K562 (cell line): ENCODE measurements at places on chromosomes 1 and 21. TPM values are rescaled to one million over a fixed set of nuclear protein-coding genes. Genes with fewer than 3 reads are reported as not detected.

GRCh38 chr1:1222575-1223225 is 8.7 kb upstream of the TNFRSF4 start:
- H3K4me1 ChIP-seq: no peaks in the 10 kb centered on the region
- peaks cover 97% of the 10 kb centered on the region; the same call in 2 of the 3 replicates for H3K36me3 ChIP-seq
- H3K4me3 ChIP-seq: no peak overlapping the region
- DNase-seq: no peak
- H3K27ac ChIP-seq: no peak overlapping the region; the same call in 2 of the 3 replicates
- H3K27me3 ChIP-seq: no peaks in the 10 kb centered on the region

The ACKR1 gene
- polyA plus RNA-seq: 0.15 and 0.30 TPM in 2 replicates

DNA sequence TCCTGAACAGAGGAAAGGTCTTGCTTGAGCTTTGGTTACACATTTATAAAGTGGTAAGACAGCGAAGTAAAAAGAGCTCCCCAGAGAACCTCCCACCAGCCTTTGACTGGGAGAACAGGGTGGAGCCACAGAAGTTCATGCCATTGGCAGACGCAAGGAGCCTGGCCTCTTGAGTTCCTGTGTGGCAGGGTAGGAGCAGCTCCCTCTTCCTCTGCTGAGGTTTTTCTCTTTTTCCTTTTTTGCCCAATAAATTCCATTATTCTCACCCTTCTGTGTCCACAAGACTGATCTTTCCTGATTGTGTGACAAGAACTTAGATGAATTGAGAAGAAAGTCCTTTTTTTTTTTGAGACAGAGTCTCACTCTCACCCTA is 4.3 kb downstream of the THEM4 start:
- H3K36me3 ChIP-seq: peaks cover 30% of the 10 kb centered on the region
- peaks cover 16% of the 10 kb centered on the region for H3K4me1 ChIP-seq
- peak overlapping the region; percentile 5; the same call in 1 of the 2 replicates for H3K4me3 ChIP-seq
- H3K27me3 ChIP-seq: no peaks in the 10 kb centered on the region

The KCND3 gene
- not detected in 2 replicates for polyA plus RNA-seq

The GUCA2A gene
- not detected in 2 replicates for polyA plus RNA-seq

The HMGCS2 gene
- polyA plus RNA-seq: not detected in 2 replicates

- no peak overlapping the region for H3K4me3 ChIP-seq
- DNase-seq: no peak
- H3K27me3 ChIP-seq: peaks cover 70% of the 10 kb centered on the region
- H3K4me1 ChIP-seq: no peaks in the 10 kb centered on the region; the same call in 1 of the 2 replicates
- no peak overlapping the region for H3K27ac ChIP-seq
Measured at GRCh38 chr1:226661965-226662364, 77.1 kb downstream of the ITPKB start.

The POGK gene
- polyA plus RNA-seq: 15.7 and 20.1 TPM in 2 replicates

The ADAMTS5 gene
- polyA plus RNA-seq: not detected in 2 replicates

DNA sequence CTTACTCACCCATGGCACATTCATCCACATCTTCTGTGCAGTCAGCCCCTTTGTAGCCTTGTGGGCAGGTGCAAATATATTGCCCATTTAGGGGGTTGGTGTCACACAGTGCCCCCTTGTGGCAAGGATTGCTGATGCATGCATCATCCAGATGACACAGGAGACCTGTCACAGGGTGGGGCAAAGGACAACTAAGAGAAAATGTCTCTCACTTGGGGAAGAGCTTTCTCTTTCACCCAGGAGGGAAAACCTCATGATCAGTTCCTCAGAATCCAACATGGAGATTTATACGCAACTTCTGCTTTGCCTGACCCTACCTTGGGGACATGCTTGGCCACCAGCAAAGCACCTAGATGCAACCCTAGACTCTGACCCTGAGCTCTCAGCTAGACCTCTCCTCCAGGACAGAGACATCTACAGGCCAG is 71.8 kb upstream of the ADAM30 start:
- no peak overlapping the region for H3K4me3 ChIP-seq
- no peaks in the 10 kb centered on the region for H3K36me3 ChIP-seq
- H3K27me3 ChIP-seq: peaks cover 5% of the 10 kb centered on the region; the same call in 1 of the 2 replicates
- H3K4me1 ChIP-seq: no peaks in the 10 kb centered on the region
- peak; percentile 83 for DNase-seq

The C1QTNF12 gene
- 1.3 and 4.3 TPM in 2 replicates for polyA plus RNA-seq

GRCh38 chr21:44896561-44897286 is 23.2 kb upstream of the PTTG1IP start:
- no peak for DNase-seq
- H3K27ac ChIP-seq: no peak overlapping the region
- H3K36me3 ChIP-seq: no peaks in the 10 kb centered on the region
- peaks cover 41% of the 10 kb centered on the region for H3K27me3 ChIP-seq
- H3K4me3 ChIP-seq: no peak overlapping the region

GRCh38 chr1:214384373-214385079 is 103.6 kb downstream of the SMYD2 start:
- peaks cover 39% of the 10 kb centered on the region for H3K27me3 ChIP-seq
- DNase-seq: no peak
- H3K27ac ChIP-seq: no peak overlapping the region
- H3K4me3 ChIP-seq: no peak overlapping the region
- peaks cover 10% of the 10 kb centered on the region; the same call in 1 of the 2 replicates for H3K4me1 ChIP-seq
- no peaks in the 10 kb centered on the region for H3K36me3 ChIP-seq

The RGS16 gene
- 0.53 and 0.66 TPM in 2 replicates for polyA plus RNA-seq

- peaks cover 7% of the 10 kb centered on the region; the same call in 2 of the 3 replicates for H3K36me3 ChIP-seq
- no peak overlapping the region for H3K27ac ChIP-seq
- peaks cover 4% of the 10 kb centered on the region; the same call in 1 of the 2 replicates for H3K4me1 ChIP-seq
- H3K4me3 ChIP-seq: no peak overlapping the region
- no peak for DNase-seq
Measured at GRCh38 chr1:245742896-245743295, 588.1 kb downstream of the KIF26B start.

- H3K27ac ChIP-seq: no peak overlapping the region
- no peaks in the 10 kb centered on the region for H3K27me3 ChIP-seq
- peaks cover 85% of the 10 kb centered on the region for H3K36me3 ChIP-seq
Measured at GRCh38 chr1:225872075-225872430, 10.1 kb downstream of the TMEM63A start.

- H3K27me3 ChIP-seq: peaks cover 12% of the 10 kb centered on the region
- no peaks in the 10 kb centered on the region for H3K4me1 ChIP-seq
- DNase-seq: no peak
- no peak overlapping the region for H3K27ac ChIP-seq
Measured at GRCh38 chr1:159951551-159951950, 2.5 kb downstream of the SLAMF9 start.

GRCh38 chr21:34235514-34235913 is 128.3 kb upstream of the KCNE2 start:
- no peak for DNase-seq
- peaks cover 2% of the 10 kb centered on the region; the same call in 1 of the 3 replicates for H3K27me3 ChIP-seq
- H3K4me3 ChIP-seq: no peak overlapping the region
- H3K36me3 ChIP-seq: no peaks in the 10 kb centered on the region

The OSCP1 gene
- not detected in 2 replicates for polyA plus RNA-seq

The CITED4 gene
- 0.23 and 0.48 TPM in 2 replicates for polyA plus RNA-seq

DNA sequence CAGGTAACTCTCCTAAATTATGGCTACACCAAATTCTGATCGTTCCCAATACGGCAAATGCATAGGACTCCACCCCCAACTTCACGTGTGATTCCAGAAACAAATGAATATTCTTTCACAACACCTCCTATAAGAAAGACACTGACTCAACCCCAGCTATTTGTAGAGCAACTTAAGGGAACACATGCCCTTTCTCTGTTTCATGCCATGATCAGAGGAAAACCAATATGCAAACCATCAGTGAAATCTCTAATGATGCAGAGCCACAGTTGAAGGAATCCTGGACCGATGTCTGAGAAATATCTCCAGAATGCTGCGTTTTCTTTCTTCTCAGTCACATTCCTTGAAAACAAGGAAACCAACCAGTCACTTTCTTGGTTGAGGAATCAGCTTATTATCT is 164.2 kb upstream of the PTBP2 start:
- no peak overlapping the region for H3K4me3 ChIP-seq
- no peaks in the 10 kb centered on the region for H3K4me1 ChIP-seq
- no peaks in the 10 kb centered on the region for H3K27me3 ChIP-seq

DNA sequence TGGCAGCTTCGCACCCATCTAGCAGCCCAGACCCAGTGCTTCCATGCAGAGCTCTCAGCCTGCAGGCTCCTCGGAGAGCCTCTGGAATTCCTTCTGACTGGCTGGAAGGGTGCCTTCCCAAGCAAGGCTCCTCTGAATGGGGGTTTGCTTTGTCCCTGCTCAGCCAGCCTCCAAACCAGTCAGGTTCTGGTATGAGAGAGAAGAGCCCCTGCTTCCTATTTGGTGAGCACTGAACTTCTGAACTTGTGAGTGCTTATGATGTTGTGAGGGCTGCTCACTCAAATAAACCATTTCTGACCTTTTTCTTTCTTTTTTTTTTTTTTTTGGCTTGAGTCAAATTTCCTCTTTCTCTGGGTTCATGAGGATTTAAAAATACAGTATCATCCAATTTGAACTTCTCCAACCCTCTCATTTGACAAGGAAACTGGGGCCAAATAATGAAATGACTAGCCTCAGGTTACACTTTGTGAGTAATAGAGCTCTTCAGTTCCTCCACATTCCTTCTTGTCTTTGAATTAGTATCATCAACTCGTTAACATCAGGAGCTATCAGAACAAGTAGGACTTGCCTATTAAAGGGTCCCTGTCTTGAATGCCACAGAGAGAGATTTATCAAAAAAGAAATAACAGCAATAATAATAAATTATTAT is 39.6 kb downstream of the GFI1 start:
- peaks cover 9% of the 10 kb centered on the region for H3K4me1 ChIP-seq
- H3K4me3 ChIP-seq: no peak overlapping the region
- no peaks in the 10 kb centered on the region for H3K27me3 ChIP-seq
- DNase-seq: no peak

- peaks cover 38% of the 10 kb centered on the region for H3K4me1 ChIP-seq
- peaks cover 37% of the 10 kb centered on the region for H3K27me3 ChIP-seq
- no peak for DNase-seq
Measured at GRCh38 chr1:3651026-3651929, 1.0 kb upstream of the TP73 start.

DNA sequence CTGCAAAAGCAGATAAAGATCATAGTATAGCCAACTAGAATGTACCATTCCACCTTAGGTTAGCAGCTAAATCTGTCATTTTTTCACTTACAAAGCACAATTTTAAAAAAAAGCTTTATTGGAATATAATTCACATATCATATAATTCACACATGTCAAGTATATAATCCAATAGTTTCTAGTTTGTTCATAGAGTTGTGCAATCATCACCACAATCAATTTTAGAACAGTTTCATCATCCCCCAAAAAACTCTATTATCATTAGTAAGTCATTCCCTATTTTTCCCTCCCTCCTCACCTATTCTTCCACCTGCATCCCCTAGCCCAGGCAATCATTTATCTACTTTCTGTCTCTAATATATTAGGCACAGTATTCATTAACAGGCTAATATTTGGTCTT is 32.0 kb upstream of the INSL5 start:
- DNase-seq: no peak
- H3K4me1 ChIP-seq: no peaks in the 10 kb centered on the region
- H3K4me3 ChIP-seq: no peak overlapping the region
- H3K36me3 ChIP-seq: no peaks in the 10 kb centered on the region

The HDAC1 gene
- polyA plus RNA-seq: 210 and 239 TPM in 2 replicates

The NUP210L gene
- 0.01 TPM in 1 of 2 replicates, not detected in the other for polyA plus RNA-seq
